ENCODE measurements at places on chromosomes 4 and X.

DNA sequence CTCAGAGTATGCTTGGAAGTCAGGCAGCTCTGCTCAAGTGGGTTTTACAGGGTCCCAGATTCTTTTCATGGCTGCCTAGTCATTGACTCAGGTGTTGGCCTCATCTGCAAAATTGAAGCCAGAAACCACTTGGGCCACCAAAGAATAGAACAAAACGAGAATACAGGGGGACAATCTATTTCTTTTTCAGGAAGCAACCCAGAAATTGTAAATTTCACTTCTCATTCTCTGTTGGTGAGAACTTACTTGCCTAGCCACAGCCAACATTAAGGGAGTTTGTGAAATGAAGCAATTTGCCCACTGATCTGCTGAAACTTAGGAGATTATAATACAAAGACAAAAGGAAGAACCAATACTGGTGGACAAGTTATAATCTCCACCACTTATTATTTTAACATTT is 8.6 kb upstream of the TKTL2 start:
- DNase-seq, result no peak

DNA sequence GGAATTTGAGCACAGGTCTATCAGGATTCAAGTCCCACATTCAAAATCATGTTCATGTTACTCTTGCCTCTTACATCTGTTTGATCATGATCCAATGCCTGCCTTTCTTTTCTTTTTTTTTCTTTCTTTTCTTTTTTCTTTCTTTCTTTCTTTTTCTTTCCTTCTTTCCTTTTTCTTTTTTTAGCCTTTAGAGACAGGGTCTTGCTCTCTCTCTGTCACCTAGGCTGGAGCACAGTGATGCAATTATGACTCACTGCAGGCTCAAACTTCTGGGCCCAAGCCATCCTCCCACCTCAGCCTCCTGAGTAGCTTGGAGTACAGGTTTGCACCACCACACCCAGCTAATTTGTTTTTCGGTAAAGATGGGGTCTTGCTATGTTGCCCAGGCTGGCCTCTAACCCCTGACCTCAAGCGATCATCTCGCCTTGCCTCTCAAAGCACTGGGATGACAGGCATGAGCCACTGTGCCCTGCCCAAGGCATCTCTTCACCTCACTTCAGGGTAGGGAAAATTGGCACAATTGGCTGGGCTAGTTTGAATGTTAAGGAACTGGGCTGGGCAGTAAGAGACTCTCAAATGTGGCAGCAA is 359.2 kb downstream of the FBXW7 start:
- DNase-seq, result no peak

DNA sequence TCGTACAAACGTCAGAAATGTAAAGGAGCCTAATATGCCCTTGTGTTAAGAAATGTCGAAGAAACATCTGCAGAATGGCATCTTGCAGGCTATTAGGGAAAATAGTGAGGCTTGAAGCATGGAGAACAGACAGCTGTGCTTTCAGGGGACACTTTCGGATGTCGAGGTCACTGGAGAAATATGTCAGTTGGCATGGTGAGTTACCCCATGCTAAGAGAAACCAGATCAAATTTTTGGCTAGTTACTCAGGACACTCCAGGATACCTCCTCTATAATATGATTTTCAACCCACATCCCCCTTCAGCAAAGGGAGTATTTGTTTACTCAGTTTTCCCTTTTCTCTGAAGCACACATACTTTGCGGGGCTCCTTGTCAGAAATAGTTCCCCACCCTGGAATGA is 171.4 kb downstream of the GPC3 start:
- no peak for DNase-seq

GRCh38 chr4:70994387-70995099 is 1.1 kb downstream of the DCK start:
- DNase-seq, result no peak

DNA sequence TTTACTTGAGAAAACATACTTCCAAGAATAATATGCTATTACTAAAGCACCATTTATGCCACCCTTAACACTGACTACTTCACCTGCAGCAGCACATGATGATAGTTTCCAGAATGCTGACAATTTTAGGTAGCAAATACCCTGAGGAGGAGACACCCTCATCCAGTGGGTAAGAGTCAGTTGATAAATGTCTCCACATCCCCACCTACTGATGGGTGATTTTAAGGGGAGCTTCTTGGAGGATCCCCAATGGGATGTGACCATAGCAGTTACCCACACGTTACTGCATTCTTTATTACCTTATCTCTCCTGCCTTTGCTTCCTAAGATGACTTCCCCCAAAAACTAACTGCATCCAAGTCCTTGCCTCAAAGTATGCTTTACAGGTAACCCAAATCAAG is 131.2 kb upstream of the SMARCAD1 start:
- no peak for DNase-seq

- no peak for DNase-seq
These were observed 62.8 kb downstream of the PPP1R2C start for GRCh38 chrX:42714981-42715700.

GRCh38 chr4:118154649-118155048 is 120.4 kb downstream of the NDST3 start:
- DNase-seq, result no peak

GRCh38 chrX:30144971-30145731 is 70.2 kb upstream of the MAGEB2 start:
- no peak for DNase-seq

- no peak for DNase-seq
These were observed 324.8 kb upstream of the INTU start for GRCh38 chr4:127307996-127308395.

GRCh38 chr4:47525154-47525819 is 40.2 kb downstream of the ATP10D start:
- no peak for DNase-seq

DNA sequence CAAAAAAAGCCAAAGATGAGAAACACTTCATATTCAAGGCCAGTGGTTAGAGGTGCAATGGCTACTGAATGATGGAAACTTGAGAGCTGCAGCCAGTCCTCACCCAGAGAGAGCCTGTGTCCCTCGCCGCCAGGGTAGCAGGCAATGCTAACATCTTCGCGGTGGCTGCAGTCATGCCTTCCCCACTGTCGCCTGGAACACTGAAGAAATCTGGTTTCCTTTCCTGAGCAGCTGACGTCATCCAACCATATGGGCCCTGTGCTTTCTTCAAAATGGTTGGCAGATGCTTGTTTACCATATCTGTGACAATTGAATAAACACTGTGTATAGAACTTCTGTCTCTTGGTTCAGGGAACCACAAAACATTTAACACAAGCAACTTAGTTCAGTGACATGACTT is 39.7 kb downstream of the PRSS12 start:
- no peak for DNase-seq

- no peak for DNase-seq
These were observed 63.4 kb downstream of the DCUN1D4 start for GRCh38 chr4:51906167-51906958.

DNA sequence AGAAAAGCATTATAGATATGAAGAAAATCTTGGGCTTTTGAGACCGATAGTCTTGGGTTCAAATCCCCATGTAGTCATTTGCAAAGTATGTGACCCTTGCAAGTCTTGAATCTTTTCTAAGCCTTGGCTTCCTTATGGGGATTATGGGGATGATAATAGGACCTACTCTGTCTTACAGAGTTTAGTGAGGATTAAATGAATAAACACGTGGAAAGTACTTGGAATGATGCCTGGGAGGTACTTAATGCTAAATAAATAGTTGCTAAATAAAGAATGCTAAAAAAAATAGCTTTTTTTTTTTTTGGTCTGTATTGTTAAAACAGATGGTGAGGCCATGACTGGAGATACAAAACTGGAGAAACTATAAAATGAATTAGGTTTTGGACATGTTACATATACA is 292.7 kb downstream of the GPAT3 start:
- DNase-seq, result no peak

GRCh38 chrX:15983034-15983433 is 128.4 kb upstream of the AP1S2 start:
- no peak for DNase-seq

DNA sequence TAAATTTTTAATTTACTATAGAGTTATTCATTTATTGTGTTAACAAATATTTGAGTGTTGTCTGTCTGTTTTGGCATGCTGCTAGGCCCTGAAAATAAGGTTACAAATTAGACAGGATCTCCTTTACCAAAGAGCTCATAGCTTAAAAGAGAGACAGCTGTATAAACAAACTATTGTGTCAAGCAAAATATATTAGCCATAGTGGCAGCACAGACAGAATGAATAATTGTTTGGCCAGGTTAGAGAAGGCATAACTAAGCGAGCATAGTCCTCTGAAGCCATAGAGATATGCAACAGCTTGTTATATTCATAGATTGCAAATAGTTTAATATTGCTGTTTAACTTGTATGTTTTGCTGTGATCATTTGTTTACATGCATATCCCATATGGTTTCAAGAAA is 66.7 kb upstream of the NDUFC1 start:
- no peak for DNase-seq

DNA sequence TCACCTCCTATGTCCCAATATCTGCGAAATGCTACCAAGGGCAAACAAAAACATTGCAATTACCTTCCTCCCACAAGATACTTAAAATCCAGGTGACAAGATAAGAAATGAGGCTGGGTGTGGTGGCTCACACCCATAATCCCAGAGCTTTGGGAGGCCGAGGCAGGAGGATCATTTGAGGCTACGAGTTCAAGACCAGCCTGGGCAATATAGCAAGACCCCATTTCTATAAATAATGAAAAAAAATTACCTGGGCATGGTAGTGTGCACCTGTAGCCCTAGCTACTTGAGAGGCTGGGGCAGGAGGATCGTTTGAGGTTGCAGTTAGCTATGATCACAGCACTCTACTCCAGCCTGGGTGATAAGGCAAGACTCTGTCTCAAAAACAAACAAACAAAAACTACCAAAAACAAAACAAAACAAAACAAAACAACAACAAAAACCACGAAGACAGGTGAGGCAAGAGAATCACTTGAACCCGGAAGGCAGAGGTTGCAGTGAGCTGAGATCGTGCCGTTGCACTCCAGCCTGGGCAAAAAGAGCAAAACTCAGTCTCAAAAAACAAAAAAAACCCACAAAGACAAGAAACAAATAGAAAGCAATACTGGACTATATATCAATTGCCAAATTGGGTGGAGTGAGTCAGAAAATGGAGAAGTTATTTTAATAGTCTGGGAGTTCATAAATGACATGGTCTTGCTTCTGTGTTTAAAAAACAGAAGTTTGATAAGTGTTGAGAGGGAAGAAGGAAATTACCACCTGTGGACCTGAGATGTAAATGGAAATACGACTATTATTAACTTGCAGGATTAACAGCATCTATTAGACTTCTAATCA is 176.5 kb downstream of the FBXW7 start:
- no peak for DNase-seq
